ENCODE measurements at places on chromosomes 2 and 18.

GRCh38 chr2:97926946-97927345, 68.8 kb downstream of the TMEM131 start:
- no peak for DNase-seq

GRCh38 chr18:61953161-61953560, 60.4 kb upstream of the RNF152 start:
- no peak for DNase-seq

GRCh38 chr2:170928036-170928823, 823 bp upstream of the GORASP2 start:
- DNase-seq: no peak

DNA sequence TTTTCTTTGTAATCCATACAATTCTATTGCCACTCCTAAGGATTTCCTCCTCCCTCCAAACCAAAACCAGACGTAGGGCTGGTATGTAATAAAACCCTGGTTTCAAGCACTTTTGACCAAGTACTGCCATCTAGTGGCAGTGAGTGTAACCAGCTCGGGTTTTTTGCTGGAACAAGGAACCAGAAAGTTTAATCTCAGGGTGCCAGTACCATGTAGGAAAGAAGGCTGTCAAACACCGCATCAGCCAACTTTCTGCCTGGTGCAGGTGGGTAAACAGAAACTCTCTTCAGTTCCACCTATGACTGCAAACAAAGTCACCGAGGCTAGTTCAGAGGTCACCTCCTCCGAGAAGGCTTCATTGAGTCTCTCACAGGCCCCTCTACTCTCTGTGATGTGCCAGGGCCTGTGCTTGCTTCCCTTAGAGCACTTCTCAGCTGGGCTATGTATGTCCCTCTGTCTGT, 10.2 kb upstream of the THNSL2 start:
- peak; percentile 82 for DNase-seq

GRCh38 chr2:55419679-55420438, at the start of gene CCDC88A:
Gene CCDC88A, minus strand, starts transcription at chr2:55419856. Its CDS starts 777 bp downstream, at chr2:55419079.
- peak; percentile 91 for DNase-seq

DNA sequence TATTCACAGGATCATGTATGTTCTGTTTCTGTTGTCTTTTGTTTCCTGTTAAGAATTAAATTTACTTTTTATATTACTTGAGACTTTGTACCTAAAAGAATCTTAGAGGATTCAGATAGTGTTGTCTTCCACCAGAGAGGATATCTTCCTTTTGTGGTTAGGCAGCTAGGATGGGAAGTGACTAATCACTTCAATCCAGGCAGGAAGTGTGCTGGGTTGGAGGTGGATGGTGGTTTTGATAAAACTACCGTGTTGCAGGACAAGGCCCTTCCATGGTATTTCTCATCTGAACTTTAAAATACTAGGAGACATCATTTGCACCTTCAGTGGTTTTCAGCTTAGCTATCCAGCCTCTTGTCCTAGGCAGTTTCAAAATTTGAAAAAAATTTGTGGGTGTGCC, 728.6 kb upstream of the CDH2 start:
- no peak for DNase-seq

GRCh38 chr18:57768537-57769326, 34.4 kb downstream of the ATP8B1 start:
- no peak for DNase-seq

DNA sequence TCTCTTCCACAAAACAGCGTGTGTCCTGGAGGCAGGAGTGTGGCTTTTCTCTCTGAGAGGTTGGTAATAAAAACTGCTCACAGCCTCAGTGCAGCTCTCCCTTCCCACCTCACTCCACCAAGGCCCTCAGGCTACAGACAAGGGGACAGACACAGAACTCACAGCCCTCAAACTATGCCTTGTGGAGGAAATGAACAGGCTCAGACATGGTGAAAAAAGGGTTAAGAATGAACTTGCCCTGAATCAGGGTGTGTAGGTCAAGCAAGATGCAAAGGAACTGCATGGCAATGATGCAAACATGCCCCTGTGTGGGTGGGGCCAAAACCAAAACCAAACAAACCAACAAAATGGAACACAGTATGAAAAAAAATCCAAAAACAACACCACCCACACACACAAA, 125.8 kb downstream of the GALNT14 start:
- DNase-seq: no peak

GRCh38 chr2:150985741-150986140, 275.9 kb downstream of the RBM43 start:
- no peak for DNase-seq

GRCh38 chr2:11767779-11768178, 21.3 kb downstream of the LPIN1 start:
- DNase-seq: peak; percentile 35

DNA sequence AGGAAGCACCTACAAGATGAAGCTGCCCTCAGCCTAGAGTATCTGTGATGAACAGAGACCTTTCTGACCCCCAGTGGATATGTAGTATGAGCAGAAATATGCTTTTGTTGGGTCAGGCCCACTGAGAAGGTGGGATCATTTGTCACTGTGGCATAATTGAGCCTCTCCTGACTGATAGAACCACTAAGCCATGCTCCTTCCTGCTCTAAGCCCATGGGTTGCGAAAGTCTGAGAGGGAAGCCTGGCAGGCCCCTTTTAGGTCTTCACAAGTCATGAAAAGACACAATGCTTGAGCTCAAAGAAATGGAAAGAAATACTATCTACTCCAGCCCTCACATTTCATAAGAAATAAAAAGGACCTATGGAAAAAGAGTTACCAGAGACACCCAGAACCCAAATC, 127.7 kb downstream of the TNS1 start:
- DNase-seq: no peak

DNA sequence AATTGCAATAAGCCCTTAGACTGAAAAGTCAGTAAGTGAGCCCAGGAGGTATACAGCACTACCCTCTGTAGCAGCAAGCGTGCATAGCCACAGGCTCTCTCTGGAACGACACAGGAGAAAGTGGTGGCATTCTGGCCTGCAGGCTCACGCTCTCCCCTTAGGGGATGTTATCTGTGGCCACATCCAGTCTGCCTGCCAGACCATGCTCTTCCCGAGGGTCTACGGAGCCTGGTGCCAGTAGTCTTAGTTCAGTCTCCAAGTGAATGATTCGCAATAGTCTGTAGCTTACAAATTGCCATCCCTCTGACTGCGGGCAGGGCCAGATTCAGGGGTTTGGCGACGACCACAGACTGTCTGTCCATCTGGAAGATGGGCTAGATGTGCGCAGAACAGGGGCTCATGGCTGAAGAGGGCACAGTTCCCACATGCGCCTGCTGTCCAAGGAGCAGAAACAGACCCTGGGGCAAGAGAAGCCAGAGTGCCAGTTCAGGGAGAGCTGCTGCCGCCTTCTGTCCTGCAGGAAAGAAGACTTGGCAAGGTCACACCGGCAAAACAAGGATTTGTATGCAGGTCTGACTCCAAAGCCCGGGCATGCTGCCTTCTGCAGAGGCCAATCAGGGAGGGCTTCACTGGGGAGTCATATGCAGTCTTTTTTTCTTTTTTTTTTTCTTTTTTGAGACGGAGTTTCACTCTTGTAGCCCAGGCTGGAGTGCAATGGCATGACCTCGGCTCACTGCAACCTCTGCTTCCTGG, 3.5 kb upstream of the KLF11 start:
- DNase-seq: no peak

DNA sequence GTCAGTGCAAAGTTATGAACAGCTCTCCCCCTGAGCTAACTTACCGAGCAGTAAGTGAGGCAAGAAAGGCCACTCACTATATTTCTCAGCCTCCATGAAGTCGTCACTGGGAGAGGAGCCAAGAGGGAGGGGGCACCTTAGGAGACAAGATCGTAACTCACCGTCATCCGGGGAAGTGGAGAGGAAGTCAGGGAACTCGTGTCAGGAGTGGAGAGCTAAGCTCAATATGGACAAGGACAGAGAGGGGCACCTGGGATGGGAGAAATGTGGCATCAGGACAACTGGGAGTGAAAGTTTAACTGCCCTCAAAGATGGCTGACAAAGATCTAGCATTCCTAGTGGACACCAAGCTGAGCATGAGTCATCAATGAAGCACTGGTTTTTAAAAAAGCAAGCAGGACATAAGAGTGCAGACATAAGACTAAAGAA, 37.1 kb downstream of the BCL11A start:
- no peak for DNase-seq

- peak; percentile 58 for DNase-seq
These were observed at the start of gene EMILIN2 for GRCh38 chr18:2846636-2847316. Gene EMILIN2, plus strand, starts transcription at chr18:2847006. Its CDS starts 183 bp downstream, at chr18:2847189.

- DNase-seq: no peak
These were observed 9.8 kb upstream of the GNLY start for GRCh38 chr2:85684380-85684779.

DNA sequence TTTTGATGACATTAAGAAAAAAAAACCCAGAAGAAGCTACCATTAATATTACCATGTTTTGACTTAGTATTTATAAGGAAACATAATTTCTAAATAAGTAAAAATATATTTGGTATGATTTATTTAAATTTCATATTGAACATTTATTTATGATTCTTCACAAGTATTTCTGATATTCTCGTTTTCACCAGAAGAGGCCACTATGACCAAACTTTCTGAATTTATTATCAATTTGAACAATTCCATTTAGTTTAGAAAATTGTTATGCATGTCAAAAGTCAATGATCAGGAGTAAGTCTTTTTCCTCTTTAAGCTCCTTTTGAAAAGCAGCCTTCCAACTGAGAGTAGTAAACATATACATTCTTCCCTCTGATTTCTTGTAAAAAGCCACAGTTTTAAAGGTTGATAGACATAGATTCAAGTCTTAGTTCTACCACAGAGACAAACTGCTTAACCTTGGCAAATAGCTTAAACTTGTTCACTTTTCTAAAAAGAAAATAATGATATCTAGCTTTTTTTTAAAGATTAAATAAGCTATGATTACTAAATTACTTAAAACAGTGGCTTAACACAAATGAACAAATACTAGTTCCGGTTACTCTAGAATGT, 329.9 kb downstream of the TRIB2 start:
- no peak for DNase-seq

- DNase-seq: no peak
These were observed 207.5 kb upstream of the FBXO11 start for GRCh38 chr2:48113767-48114166.

DNA sequence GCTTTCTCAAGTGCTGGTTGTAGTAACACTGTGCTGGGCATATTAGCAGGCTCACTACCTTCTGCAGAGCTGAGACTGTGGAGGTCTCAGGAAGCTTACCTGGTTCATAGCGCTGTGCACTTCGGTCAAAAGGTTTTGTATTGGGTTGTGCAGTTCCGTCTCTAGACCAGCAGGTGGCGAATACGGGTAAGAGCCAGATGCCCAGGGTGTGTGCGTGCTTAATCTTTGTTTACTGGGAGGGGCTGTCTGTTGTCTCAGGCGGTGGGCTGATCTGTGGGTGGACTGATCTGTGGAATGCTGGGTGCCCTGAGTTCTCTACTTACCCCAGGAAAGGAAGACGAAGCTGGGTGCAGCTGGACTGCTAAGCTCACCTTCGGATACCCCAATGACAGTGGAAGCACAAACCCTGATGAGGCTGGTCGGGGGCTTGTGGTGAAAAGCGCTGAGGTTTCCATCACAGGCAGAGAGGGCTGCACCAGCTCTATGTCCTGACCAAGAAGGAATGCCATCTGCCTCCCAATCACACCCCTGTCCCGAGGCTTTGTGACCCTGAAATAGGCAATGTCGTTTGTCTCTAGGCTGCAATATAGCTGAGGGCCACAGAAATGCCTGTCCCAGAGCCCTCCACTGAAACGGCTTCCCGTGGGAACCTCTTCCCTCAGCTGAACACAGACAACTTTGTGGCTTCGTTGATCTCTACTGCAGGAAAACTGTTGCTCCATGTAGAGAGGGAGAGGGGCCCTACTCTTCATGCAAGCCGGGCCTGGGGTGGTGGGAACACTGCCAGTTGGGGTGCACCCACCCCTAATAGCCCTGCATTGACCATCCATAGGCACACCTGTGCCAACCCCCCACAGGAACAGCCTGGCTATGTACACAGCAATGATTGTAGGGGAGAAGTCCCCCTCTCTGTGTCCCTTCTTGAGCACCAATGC, 45.9 kb upstream of the FAM117B start:
- DNase-seq: peak; percentile 65

DNA sequence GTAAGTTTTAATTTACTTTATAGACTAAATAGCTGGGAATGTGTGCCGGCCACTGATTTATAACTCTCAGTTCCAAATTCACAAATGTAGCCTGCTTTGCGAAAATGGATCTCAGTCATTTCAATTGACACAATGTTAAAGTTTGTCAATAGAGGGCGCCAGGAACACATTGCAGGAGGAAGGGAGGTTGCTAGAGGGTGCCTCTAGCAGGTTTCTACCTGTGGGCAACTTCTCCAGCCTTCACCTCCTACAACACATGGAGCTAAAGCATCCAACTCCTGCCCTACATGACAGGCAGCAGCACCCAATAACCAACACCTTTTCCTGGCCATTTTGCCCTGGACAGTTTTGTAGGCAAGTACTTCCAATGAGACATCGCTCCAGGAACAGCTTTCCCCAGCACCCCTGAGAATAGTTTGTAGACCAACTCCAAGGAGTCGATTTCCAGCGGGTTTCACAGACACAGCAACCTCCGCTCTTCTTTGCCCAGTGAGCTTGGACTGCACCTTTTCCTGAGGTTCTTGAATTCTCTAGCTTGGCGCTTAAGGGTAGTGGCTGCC, 784.8 kb upstream of the CDH2 start:
- no peak for DNase-seq

DNA sequence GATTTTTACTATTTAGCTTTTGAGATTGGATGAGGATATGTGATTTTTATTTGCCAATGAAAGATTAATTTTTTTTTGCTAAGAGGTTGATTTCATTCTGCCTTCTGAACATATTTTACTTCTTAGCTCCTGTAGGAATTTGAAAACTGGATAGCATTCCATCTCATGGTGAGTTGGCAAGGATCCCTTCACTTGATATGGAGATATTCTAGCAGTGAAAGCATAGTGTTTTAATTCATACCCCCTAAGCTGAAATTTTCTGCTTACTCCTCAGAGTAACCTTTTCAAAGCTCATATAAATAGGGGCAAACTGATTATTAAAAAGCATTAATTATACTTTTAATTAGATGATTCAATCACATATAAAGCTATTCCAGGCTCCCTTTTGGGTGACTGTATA, 61.0 kb upstream of the KCNJ3 start:
- no peak for DNase-seq

DNA sequence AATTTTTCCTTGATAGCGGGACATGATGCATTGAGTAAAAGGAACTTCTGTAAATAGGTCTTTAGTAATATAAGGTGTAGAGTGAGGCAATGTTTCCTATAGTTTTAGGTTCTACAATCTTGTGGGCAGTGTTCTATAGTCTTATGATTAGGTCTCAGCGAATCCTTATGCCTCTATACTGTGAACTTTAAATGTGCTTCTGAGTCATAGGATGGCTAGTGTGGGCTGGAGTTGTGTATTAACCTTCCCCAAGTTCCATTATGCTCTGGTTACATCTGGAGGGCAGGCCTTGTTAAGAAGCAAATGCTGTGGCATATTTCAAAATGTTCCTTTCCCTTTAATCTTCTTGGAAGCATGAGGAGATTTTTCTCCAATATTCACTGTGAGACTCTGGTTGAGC, 73.5 kb downstream of the ROCK2 start:
- DNase-seq: no peak
